Activated T-helper 1 cell treated with anti-CD3 and anti-CD28 coated beads, Interleukin-2, amount 50 U/mL, for 16 hours (primary cell): ENCODE measurements at places on chromosomes 7 and 10.

DNA sequence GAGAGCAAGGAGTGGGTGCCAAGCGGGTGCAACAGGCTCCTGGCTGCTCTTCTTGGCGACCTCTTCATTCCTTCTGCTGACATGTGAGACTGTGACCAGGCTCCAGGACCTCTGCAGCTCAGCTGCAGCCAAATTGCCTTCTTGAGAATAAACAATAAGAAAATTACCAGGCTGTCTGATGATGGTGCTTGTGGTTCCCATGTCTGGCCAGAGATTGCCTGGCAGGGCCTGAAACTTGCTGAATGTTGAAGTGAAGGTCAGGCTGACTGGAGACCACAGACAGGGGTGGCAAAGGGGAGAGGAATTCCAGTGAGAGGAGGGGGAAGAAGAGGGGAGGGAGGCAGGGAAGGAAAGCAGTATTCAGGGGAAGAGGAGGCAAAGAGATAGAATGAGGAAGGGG, 497.4 kb upstream of the PODXL start:
- DNase-seq: no peak

DNA sequence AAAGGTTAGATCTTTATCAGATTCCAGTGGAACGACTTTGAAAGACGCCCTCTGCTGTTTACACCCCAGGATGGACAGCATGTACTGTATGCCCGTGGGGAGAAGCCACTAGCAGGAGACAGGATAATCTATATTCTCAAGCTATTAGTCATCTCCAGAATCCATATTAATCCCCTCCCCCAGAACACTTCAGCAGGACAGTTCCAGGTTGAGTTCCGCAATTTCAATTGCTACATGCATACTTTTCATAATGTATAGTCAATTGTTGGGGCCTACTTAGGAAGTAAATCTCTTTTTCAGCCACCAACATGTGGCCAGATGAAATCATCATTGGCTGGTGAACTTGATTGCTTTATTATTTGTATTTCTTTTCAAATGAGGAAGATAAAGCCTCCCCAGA, 313.1 kb upstream of the SMIM30 start:
- no peak for DNase-seq

DNA sequence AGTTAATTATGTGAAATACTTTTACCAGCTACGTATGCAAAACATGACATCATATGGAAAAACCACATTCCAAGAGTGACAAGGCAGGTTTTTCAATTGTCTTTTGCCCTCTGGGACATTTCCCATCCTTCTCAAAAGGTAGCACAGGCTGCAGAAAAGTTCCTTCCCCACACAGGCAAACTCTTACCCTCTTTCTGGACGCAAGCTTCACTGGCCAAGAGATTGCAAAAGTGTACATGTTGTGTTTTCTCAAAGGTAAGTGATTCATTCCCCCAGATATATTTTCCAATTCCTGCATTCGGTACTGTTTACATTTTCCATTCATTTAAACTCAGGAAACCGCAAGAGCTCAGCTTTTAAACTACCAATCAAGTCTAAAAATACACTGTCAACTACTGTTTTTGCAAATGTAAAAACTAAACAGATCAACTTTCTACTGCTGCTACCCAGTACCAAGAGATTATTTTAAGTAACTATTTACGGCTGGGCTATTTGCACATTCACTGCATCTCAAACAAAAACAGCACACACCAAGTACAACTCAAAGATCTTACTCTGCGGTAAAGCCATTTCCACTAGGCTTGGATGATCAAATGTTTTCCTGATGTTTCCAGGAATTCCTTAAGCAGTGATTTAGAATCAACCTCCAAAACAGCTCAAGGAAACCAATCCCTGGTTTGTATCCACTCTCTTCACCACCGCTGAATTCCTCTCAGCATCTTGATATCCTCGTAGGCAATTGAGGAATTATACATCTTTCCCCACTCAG, 233.6 kb upstream of the CCDC6 start:
- DNase-seq: no peak

- DNase-seq: no peak
These were observed 205.6 kb downstream of the GRID1 start for GRCh38 chr10:86160890-86161585.

GRCh38 chr10:71713135-71714030, 6.2 kb downstream of the C10orf105 start:
- no peak for DNase-seq
